ENCODE measurements at places on chromosomes 6 and 20.

DNA sequence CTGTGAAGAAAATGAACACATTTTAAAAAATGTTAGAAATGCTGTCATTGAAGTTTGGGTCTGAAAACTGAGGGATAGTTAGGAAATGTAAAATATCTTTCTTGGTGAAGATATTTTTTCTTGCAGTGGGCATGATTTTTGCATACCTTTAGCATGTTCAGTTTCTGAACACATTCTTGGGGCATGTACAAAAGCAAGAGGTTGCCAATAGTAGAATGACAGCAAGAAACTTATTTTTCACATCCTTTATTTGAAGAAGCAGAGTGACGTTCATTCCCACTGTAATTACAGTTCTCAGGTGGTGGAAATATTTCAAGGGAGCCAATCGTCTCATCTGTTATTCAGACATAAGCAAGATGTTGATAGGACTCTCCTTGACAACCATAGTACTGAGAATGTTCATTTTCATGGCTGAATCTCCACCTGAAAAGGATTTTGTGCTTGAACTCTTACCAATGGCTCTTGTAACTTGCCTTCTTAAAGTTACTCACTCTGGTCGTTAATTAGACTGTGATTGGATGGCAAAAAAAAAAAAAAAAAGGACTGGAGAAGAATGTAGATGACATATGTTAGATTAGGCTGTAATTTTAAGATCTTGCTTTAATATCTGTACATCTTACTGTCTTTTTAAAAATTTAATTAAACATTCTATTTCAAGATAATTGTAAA, 74.4 kb downstream of the DOK5 start:
- no peak for DNase-seq

GRCh38 chr6:38799529-38800184, 84.5 kb downstream of the DNAH8 start:
- DNase-seq = no peak

DNA sequence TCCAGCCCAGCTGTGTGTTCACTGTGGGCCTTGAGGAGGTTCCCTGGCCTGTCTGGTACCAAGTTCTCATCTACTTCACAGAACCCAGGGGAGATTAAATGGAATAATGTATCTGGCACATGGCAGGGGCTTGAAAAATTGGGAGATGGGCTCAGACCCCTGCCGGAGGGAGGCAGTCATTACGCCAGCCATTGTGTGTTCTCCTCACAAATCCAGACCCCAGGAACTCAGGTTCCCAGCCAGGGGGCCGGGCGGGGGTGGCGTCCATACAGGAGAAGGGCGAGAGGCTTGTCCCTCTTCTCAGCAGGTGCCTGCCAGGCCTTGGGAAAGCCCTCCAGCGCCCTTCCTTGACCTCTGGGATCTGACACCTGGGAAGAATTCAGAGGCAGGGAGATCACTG, 8.1 kb downstream of the NOL4L start:
- DNase-seq = no peak

DNA sequence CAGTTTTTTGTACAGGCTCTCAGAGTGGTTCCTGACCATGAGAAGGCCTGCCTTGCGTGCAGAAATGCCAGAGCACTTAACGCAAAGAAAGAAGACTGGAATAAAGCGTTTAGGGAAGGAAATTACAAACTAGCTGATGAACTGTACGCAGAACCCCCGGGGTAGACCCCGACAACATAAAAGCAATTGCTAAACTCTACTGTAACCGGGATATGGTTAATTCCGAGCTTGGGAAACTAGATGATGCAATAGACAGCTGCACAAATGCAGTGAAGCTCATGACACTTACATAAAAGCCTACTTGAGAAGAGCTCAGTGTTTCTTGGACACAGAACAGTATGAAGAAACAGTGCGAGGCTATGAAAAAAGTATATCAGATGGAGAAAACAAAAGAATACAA, 35.7 kb downstream of the CITED2 start:
- DNase-seq = no peak

- no peak for DNase-seq
Measured at GRCh38 chr20:34143951-34144350, 31.9 kb upstream of the EIF2S2 start.

- no peak for DNase-seq
Measured at GRCh38 chr6:33105916-33106871, 30.4 kb downstream of the HLA-DPB1 start.

- no peak for DNase-seq
Measured at GRCh38 chr6:776528-776931, 83.6 kb upstream of the EXOC2 start.

- no peak for DNase-seq
Measured at GRCh38 chr20:21873291-21873690, 167.8 kb downstream of the PAX1 start.

GRCh38 chr6:105745464-105746129, 340.5 kb upstream of the PRDM1 start:
- DNase-seq = no peak

DNA sequence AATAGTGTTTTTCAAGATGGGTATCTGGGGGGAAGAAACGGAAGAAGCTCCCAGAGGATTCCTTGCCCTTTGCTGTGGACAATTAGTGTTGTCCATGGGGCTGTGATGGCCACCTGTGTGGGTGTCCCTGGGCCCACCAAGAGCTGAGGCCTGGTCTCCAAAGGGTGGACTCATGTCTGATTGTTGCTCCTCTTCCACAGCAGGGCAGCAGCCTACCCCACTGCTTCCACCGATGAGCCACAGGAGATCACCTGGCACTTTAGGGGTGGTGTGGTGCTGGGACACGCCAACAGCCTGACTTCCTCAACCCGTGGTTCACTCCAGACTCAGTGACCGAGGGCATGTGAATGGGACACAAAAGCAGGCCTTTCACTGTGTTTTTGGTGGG, 25.1 kb downstream of the PRPH2 start:
- DNase-seq = no peak
